Left ventricle myocardium inferior (tissue), 1 donor: ENCODE measurements at places on chromosomes 16 and 17. TPM values are rescaled to one million over a fixed set of nuclear protein-coding genes. Genes with fewer than 3 reads are reported as not detected.

CCDC57 gene
- 8.1 TPM for total RNA-seq

TP53TG3B gene
- not detected for total RNA-seq

MT4 gene
- not detected for total RNA-seq

GRCh38 chr17:81412490-81413093 is 17.3 kb downstream of the BAHCC1 start:
- H3K36me3 ChIP-seq, result no peaks in the 10 kb centered on the region
- peak; percentile 63 for DNase-seq
- H3K27me3 ChIP-seq, result no peaks in the 10 kb centered on the region
- H3K4me3 ChIP-seq, result peak overlapping the region; percentile 23
- H3K27ac ChIP-seq, result peak overlapping the region; percentile 19

LRRC36 gene
- not detected for total RNA-seq

GRCh38 chr17:37360632-37361031 is 15.2 kb upstream of the C17orf78 start:
- no peak overlapping the region for H3K4me3 ChIP-seq
- H3K27me3 ChIP-seq, result no peaks in the 10 kb centered on the region
- H3K36me3 ChIP-seq, result no peaks in the 10 kb centered on the region
- no peak overlapping the region for H3K27ac ChIP-seq
- H3K4me1 ChIP-seq, result peaks cover 30% of the 10 kb centered on the region
- DNase-seq, result no peak
